CD4-positive, alpha-beta T cell treated with Interleukin-15 for 1 hour (primary cell): ENCODE measurements at places on chromosomes 5 and 9.

GRCh38 chr5:6059137-6059800 lies 319.1 kb downstream of the MED10 start:
- no peak for DNase-seq

DNA sequence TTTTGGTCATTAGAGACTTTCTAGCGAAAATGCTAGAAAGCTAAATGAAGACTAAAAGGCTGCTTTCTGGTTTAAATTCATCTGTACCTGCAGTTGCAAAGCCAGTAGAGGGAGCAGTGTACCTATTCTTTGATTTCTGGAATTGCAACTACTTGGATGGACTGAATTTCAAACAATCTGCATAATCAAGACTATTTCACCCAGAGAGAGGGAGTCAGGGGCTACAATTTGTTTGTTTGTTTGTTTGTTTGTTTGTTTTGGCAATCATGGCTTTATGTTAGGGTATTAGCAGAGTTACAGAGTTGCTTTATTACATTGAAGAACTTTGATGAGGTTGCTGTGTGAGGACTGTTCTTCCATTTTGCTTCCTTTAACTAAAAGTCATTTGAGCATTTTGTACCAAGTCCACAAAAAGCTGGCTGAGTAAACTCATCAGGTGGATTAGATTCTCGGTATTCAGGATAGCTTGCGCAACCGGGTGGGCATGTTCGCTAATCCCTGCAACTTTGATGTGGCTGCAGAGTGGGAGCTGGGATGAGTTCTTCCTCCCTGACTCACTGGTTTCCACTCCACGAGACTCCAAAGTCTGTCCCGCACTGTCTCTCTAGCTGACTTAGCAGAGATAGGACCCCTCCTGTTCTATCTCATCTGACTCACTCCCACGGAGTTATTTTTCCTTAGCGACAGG lies 80.0 kb upstream of the TUT7 start:
- DNase-seq, result no peak

DNA sequence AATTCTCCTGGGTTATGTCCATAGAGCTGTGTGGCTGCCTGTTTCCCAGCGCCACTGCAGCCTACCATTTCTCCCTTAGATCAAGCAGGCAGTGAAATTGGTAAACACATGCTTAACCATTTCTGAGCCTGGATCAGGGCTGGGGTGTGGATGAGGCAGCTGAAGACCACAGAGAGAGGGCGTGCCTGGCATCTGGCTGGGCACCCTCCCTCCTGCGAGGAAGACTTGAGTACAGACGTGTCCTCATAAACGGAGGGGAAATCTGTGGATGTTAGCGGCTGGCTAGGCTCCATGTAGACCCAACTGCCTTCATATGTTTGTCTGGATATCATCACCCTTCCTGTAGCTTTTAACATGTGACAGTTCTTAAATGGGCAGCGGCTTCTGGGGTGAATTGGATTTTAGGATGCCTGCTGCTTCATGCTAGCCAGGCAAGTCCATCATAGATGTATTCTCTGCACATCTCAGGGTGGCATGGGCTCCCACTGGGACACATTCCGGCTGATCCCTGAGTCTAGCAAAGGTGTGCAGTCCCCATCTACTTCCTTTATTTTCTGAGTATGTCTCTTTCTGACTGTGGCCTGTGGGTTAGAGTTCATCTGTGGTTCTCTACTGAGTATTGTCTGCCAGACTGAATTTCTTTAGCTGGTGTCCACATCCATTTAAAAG lies 11.0 kb downstream of the RGS3 start:
- DNase-seq, result no peak

GRCh38 chr5:174935854-174936474 lies 211.6 kb downstream of the MSX2 start:
- no peak for DNase-seq

DNA sequence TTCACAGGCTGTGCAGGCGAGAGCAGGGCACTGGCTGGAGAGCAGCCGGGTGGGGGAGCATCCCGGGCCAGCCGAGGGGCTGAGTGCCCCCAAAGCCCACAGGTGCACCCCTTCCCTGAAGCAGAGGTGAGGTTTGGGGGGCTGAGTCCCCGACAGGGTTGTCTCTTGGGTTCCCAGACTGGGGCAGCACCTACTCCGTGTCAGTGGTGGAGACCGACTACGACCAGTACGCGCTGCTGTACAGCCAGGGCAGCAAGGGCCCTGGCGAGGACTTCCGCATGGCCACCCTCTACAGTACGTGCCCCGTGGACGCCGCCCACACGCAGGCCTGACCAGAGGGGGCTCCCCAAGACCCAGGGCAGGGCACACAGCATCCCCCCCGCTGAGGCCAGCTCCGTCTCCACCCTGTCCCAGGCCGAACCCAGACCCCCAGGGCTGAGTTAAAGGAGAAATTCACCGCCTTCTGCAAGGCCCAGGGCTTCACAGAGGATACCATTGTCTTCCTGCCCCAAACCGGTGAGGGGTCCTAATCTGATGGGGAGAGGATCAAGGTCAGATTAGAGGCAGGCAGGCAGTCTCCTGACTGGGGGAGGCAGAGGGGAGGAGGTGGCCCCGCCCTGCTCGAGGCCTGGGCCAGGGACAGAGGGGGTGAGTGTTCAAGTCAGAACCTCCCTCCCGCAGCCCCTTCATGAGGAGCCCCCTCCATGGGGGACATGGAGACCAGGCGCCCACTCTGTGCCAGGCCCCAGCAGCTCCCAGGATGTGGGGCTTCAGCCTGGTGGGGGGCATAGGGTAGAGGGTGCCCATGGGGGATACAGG lies 2.7 kb downstream of the PTGDS start:
- no peak for DNase-seq

DNA sequence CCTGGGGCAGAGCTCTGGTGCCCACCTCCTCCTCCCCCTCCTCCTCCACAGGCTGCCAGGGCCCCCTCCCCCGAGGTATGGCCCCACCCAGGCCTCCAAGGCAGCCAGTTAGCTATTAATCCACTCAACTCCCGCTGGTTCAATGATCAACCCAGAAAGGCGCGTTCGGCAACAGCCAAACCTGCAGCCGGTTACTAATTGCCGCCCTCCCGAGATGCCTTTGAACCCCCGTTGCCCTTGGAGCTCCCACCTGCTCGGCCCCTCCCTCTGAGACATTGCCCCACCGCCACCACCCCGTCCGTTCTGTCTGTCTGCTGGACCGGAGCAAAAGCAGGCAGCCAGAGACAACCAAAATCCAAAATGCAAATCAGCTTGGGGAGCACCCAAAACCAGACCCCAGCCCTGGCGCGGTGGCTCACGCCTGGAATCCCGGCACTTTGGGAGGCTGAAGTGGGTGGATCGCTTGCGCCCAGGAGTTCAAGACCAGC lies 25.8 kb downstream of the NOTCH1 start:
- DNase-seq, result no peak

DNA sequence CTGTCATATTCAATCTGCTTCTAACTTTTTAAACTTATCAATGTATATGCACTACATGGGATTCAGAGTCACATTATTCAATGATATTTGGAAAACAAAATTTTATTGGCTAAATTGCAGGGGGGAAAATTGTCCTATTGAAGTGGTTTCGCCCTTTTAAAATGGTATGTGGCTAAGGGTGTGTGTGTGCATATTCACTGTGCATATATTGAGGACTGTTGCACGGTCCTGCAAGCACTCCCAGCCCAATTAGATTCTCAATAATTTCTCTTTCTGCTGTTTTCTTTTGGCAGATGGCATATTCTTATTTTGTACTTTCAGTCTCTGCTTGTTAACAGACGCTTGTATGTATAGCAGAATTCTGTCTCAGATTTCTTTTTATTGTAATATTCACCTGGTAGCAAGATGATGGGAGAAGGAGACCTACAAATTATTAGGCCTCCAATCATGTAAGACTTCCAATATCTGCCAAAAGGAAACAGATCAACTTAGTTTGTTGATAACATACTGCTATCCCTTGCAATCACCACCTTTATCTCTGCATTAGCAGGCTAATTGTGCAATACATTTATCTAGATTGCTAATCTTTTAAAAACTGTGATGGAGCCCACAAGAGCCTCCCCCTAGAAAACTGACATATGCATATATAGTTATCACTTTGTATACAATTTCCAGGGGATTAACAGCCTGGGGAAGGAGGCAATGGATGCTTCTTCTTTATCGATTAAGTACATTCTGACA lies 411.5 kb downstream of the PLK2 start:
- no peak for DNase-seq

- no peak for DNase-seq
Observed at GRCh38 chr5:125210242-125210947, 464.0 kb upstream of the ZNF608 start.

DNA sequence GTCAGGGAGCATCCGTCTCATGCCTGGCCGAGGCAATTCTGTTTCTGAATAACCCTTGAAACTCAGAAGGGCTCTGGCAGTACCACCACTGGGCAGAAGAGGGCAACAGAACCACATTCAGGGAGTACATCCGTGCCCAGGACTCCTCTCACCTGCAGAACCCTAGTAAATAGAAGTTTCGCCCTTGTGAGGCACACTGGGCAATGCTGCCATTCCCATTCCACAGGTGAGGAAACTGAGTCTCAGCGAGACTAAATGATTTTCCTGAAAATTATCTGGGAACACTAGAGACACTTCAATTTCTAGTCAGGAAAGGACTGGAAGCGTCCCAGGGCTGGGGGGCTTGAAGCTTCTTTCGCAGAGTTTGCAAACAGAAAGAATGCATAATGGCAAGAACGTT lies 74.7 kb downstream of the FGF1 start:
- peak; percentile 41 for DNase-seq

DNA sequence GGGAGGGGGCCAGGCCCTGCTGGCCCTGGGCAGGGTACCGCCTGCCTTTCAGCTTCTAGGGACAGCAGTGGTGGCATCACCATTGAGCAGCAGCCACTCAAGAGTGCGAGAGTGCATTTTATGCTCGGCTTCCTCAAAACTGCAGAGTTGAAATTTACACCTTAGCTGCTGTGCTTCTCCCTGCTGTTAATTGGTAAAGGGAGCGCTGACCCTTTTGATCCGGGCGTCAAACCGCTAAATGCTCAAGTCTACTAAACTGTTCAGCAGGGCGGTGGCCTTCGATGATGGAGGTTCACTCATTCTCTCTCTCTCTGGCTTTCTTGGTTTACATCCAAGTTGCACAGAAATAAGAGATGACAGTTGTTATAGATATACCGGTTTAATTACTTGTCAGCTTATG lies 368.6 kb upstream of the IRX2 start:
- no peak for DNase-seq

- DNase-seq, result no peak
Observed at GRCh38 chr5:157650991-157651611, 1.1 kb downstream of the SOX30 start.

DNA sequence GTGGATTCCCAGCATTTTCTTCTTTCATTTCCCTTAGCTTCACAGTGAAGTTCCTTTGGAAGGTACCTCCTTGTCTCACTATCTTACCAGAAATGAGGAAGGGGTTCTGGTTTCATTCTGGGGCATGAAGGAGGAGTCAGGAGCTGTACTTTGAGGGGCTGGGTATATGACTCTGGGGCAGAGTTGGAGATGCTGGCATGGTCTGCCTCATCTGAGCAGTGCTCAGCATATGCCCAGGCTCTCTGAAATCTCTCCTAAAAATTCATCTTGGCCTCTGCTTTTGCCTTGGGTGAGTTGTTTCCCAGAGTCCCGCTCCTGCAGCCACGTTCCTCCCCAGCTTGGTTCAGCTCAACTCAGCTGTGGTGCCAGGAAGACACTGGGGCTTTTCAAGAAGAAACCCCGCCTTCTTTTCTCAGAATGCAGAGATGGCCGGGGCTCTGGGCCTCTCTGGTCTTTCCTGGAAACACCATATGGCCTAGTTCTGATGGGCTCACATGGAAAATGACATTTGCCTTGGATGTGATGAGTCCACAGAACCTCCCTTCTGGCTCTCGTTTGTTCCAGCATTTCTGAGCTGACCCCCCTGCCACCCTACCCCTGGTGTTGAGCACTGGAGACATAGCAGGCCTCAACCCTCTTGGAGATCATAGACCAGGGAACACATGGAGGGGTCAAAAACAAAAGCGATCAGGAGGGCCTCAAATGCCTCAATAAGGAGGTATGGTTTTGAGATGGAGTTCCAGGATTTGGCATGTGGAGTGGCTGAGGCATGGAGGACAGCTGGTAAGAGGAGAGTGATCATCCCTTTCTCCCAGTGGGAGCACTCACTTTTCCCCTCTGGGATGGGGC lies 12.0 kb upstream of the TGFBR1 start:
- peak; percentile 53 for DNase-seq

DNA sequence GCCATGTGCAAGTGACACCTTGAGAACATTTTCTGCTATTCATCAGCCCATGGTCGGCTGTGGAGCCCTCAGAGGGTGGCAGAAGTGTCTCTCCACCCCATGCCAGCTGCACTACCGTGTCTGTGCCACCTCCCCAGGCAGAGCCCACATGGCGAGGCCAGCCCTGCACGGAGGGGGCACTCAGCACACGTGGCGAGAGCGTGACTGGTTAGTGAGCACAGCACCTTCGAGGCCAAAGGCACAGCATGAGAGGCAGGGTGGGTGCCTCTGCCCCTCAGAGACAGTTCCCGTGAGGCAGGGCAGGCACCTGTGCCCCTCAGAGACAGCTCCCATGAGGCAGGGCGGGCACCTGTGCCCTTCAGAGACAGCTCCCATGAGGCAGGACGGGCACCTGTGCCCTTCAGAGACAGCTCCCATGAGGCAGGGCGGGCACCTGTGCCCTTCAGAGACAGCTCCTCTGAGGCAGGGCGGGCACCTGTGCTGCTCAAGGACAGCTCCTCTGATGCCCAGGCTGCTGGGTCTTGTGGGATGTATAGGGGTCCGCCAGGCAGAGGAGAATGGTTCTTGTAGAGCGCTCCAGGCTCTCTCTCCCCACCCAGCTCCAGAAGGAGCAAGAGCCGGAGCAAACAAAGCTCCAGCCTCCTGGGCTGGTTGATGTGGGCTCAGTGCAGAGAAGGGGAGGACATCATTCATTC lies 179.8 kb upstream of the PPP1R26 start:
- no peak for DNase-seq

GRCh38 chr5:107640568-107640967 lies 30.2 kb downstream of the EFNA5 start:
- DNase-seq, result no peak

GRCh38 chr9:20914556-20914955 lies 116.9 kb downstream of the HACD4 start:
- no peak for DNase-seq

- DNase-seq, result no peak
Observed at GRCh38 chr5:90554358-90555006, 4.1 kb upstream of the ADGRV1 start.

- no peak for DNase-seq
Observed at GRCh38 chr5:90873033-90873517, 314.5 kb downstream of the ADGRV1 start.

DNA sequence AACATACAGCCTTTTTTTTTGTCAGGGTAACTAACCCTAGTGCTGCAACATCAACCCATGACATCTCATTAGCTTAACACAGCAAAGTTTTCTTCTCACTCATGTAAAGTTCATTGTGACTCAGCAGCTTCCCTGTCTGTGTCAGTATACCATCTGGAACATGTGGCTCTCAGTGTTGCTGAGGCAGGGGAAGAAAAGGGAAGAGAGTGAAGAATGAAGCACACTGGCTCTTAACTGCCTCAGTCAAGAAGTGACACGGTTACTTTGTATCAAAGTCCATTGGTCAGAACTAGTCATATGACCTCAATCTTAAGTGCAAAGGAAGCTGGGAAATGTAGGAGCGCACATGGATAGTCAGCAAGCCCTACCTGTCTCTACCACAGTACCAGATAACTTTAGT lies 185.0 kb upstream of the ELL2 start:
- peak; percentile 45 for DNase-seq

- no peak for DNase-seq
Observed at GRCh38 chr9:124079176-124079925, 67.8 kb downstream of the LHX2 start.

GRCh38 chr5:67021521-67021920 lies 175.1 kb downstream of the CD180 start:
- no peak for DNase-seq

- no peak for DNase-seq
Observed at GRCh38 chr5:17989567-17990563, 355.6 kb downstream of the TAF11L14 start.
